ENCODE measurements at places on chromosomes 11 and 22.

DNA sequence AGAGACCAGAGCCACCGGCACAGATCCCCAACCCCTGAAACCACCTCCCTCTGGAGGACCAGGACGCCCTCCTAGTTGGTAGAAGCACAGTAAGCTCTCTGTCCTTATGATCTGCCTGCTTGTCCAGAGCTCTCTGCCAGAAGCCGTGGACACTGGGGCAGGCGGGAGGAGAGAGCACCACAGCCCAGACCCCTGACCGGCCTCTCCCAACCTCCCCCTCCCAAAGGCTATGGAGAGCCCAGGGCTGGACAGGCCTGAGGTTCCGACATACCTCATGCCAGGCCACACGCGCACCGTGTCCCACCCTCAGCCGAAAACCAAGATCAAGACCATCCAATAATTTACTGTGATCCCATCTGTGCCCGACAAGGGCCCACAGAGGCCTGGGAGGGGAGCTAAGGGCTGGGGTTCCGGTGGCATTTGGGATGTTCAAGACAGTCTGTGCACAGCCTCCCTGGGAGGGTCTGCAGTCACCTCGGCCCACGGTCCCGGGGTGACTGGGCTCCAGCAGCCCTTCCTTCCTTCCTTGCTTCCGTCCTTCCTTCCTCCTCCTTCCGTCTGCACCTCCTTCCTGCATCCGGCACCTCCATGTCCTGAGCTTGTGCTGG is 3.4 kb downstream of the HRAS start:
- no peak for DNase-seq

DNA sequence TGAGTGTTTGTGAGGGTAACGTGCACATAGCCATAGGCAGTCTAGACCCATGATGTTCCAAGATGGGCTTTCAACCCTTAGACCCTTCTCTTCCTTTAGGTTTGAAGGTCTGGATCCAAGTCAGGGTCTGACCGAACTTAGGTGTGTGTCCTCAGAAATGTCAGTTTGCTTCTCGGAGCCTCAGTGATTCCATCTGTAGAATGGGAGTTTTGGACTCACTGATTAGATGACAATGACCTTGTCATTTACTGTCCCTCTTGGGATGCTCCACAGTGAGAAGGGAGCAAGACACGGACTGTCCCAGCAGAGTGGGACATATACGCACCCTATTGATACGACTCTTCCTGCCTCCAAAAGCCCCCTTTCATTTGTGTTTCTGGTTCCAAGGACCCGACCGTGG is 37.7 kb downstream of the ANO1 start:
- no peak for DNase-seq

- DNase-seq: no peak
Measured at GRCh38 chr11:8063324-8063723, 17.7 kb upstream of the TUB start.

DNA sequence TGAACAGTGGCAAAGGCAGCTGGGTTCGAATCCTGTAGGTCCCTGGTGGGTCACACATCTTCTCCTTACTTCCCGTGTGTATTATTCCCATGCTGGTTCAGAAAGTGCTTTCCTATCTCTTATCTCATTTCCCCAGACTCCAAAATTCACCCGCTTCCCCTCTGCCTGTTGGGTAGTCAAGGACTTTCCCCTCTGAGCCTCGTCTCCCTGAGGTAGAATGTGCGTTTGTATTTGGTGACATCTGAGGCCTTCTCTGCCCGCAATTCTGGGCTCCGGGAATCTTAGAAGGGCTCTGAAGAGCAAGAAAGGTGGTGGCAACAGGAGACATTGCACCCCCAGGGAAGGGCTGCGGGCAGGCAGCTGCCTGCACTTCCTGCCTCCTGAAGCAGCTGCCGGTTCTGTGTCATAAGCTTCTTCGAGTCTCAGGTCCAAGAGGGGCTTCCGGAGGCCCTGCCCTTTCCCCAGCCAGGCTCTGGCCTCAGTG is 5.9 kb downstream of the LRRC32 start:
- no peak for DNase-seq

DNA sequence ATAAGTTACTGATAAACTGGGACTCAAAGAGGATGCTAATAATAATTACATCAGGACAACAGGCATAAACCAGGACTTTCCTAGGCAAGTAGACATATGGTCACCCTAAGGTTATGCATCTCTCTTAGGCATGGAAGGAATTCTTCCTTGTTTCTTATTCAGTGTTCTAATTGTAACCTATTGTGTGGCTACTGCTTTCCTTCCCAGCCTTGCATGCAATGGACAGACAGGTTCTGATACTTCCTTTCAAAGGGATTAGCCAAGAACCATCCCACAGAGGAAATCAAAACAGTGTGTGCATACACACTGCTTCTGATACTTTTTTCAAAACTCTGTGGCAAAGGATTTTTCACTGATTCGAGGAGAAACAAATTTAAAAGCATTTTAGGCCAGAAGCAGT is 48.3 kb downstream of the RRAS2 start:
- DNase-seq: no peak

GRCh38 chr11:67442504-67443404 is 522 bp downstream of the CORO1B start:
- DNase-seq: no peak

DNA sequence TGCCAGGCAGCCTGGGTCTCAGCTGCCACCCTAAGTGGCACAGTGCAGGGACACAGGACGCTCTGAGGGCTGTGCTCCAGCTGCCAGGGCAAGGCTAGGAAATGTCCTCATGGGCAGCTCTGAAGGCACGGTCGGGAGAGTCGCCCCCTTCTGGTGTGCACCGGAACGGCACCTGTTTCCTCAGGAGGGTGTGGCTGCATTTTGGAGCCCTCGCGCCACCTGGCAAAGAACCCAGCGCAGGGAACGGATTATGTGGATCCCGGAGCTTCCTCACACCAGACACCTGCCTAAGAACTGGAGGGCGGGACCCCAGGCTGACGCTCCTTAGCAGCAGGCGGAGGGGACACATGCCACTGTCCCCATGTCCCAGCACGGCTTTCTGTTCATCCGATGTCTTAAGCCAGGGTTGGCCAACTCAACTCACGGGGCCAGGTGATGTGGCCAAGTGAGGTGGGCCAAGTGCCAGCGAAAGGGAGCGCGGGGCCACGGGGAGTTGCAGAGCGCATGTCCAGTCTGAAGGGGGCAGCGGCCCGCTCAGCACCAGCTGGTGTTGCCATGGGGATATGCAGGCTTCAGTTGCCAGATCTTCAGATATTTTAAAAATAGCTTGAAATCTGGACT is 5.1 kb upstream of the SLC22A8 start:
- no peak for DNase-seq

GRCh38 chr11:115699326-115699725 is 195.1 kb upstream of the CADM1 start:
- no peak for DNase-seq

- DNase-seq: no peak
Measured at GRCh38 chr11:131186629-131187101, 183.8 kb upstream of the NTM start.

All from T-helper 9 cell (primary cell).